Activated CD8-positive, alpha-beta T cell treated with anti-CD3 and anti-CD28 coated beads, Interleukin-2, amount 10 ng/mL, durations not matched to agents 7 days and 5 days (primary cell): ENCODE measurements at places on chromosomes 7 and 10.

GRCh38 chr10:78502210-78502936 lies 468.7 kb downstream of the RPS24 start:
- DNase-seq: peak; percentile 6

DNA sequence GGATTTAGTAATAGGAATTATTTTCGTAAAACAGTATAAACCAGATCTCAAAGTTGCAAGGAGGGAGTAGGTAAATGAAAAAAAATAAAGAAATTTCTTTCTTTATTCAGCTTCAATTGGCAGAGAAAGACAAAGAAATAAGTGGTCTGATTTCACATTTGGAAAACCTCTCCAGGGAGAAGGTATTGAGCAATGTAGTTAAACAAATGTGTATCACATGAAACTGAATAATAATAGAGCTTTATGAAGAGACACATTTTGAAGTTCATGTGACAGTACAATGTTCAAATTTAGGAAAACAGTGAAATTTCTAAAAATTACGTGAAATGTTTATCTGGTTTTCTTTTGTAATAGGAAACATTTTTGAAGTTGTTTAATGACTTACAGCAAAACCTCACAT lies 63.0 kb downstream of the TAX1BP1 start:
- no peak for DNase-seq

GRCh38 chr7:115779561-115779960 lies 251.0 kb downstream of the TFEC start:
- no peak for DNase-seq

GRCh38 chr7:147639037-147639436 lies 951.5 kb upstream of the C7orf33 start:
- no peak for DNase-seq

- no peak for DNase-seq
Observed at GRCh38 chr10:94343151-94343550, 19.6 kb downstream of the NOC3L start.

DNA sequence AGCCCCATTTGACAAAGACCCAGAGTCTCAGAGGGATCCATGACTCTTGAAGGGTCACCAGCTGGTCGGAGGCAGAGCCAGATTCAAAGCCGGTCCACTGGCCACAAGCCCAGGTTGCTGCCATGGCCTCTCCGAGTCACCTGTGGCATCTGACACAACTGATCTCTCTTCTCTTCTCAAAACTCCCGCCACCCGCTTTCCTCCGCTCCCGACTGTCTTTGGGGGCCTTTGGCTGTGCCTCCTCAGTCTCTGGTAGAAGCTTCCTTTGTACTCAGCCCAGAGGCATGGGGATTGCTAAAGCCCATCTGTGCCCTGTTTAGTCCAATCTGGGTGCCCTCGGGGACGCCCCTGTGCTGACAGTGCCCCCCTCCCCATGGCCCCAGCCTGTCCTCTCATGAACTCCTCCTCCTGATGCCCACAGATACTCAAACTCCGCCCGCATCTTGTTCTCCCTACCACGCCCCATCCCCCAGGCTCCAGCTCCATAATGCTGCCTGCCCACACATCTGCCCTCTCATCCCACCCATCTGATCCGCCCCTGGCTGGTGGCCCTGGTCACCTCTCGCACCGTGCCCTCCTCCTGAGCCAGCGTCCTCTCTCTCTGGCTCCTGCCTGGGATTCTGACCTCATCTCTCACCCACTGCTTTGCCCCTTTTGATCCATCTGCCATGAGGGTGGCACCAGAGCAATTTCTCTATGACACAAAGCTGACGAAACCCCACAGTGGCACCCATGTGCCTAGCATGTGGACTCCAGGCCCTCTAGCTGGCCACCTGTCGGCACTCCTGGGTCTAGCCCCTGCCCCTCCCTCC lies 150.6 kb downstream of the SLIT1 start:
- no peak for DNase-seq

DNA sequence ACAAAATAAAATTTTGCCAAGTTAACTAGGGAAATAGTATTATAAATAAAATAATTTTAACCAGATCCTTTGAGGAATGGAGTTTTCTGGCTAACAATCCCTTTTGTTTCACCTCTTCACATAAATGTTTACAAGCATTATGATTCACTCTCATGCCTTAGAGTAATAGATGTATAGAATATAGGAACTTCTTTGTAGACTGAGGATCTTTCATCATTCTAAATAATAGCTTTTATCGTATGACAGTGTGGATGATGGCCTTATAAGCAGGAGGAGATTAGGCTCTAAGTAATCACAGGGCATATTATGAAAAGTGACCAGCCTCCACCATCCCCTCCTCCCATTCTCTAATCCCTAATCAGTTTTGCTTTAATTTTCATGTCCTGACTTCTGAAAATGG lies 13.5 kb downstream of the ING3 start:
- no peak for DNase-seq

DNA sequence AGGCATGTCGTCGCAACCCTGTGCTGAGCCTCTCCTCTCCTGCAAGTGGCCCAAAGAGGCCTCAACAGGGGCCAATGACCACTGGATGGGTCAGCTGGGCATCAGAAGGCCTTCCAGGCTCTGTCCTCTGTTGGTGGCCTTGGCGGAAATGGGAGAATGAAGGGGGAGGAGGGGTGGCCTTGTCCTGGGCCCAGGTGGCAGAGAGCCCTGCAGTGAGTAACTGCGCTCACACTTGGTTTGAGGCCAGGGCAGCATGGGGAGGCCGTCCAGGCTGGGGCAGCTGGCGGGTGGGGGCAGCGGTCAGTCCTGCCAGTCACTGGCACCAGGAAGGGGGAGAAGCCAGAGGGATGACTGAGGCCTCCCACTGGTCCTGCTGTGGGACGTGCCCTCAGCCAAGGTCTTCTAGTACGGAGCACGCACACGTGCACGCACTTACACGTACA lies 59.8 kb downstream of the LHPP start:
- no peak for DNase-seq

DNA sequence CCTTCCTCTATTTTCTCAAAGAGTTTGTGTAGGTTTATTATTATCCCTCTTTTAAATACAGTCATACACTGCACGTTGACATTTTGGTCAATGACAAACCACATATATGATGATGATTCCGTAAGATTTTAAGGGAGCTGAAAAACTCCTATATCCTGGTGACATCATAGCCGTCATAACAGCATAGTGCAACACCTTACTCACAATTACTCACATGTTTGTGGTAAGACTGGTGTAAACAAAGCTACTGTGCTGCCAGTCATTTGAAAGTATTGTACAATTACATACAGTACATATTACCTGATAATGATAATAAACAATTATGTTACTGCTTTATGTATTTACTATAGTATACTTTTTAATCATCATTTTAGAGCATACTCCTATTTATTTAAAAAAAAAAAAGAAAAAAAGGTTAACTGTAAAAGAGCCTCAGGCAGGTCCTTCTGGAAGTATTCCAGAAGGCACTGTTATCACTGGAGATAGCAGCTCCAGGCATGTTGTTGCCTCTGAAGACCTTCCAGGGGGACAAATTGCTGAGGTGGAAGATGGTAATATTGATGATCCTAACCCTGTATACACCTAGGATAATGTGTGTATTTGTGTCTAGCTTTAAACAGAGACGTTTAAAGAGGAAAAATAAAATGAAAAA lies 123.3 kb upstream of the CDK1 start:
- no peak for DNase-seq

- no peak for DNase-seq
Observed at GRCh38 chr10:60387531-60387930, 2.1 kb downstream of the ANK3 start.

- no peak for DNase-seq
Observed at GRCh38 chr7:19747740-19748339, 25.6 kb downstream of the TMEM196 start.

- DNase-seq: no peak
Observed at GRCh38 chr7:11833431-11833830, 1.4 kb upstream of the THSD7A start.

DNA sequence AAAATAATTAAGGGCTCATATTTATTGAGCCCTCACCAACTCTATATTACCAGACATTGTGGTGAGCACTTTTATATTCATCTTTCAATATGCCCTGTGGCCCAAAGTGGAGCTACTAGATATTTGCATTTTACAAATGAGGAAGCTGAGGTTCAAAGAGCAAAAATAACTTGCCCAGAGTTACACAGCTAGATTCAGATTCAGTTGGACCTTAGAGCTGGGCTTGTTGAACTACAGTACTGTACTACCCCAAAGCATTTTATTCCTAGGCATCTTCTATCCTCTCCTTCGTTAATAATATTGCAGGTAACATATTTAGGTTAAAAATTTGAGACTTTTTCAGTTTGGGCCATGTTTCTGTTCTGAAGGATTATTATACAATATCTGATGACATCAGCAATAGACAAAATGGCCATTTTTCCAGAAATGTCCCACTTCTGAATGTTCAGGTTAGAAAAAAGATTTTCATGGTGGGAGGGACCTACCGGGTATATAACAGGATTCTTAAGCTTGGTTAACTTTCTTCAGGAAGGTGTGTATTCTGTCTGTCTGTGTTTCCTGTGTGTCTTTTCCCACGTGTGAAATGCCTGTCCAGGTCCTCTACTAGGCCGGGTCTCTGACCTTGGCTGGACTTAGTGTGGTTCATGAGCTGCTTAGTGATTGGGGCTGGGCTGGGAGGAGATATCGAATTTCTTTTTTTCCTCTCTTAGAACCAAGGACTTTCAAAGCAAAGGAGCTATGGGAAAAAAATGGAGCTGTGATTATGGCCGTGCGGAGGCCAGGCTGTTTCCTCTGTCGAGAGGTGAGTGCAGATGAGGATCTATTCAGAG lies 13.6 kb downstream of the PRXL2A start:
- no peak for DNase-seq

GRCh38 chr7:150801242-150801945 lies 825 bp downstream of the TMEM176A start:
- no peak for DNase-seq

DNA sequence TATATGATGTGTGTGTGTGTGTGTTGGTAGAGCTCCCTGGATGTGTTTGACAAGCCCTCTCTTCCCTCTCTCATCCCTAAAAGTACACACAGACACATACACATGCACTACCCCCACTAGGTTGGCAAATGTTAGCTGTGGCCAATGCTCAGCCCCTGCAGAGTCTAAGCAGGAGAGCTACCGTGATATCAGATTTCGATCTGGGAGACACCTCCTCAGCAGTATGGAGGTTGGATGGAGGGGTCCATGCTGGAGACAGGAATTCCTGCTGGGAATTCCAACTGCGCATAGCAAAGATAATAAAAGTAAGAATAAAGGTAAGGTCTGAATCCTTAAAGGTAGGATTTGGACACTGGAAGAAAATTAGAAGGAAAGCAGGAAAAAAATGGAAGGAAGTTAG lies 85.7 kb downstream of the C10orf90 start:
- no peak for DNase-seq

DNA sequence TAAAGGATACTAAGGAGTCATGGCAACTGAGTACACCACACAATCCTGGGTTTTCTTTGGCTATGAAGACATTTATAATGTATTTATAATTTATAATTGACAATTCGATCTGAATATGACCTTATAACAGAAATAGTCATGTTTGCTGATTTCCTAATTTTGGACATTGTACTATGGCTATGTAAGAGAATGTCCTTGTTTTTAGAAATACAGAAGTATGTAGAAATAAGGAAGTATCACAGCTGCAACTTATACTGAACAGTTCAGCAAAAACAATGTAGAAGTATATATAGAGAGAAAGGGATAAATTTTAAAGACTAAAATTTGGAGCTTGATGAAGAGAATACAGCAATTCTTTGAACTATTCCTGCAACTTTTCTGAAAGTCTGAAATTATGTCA lies 32.6 kb downstream of the PRLHR start:
- no peak for DNase-seq

DNA sequence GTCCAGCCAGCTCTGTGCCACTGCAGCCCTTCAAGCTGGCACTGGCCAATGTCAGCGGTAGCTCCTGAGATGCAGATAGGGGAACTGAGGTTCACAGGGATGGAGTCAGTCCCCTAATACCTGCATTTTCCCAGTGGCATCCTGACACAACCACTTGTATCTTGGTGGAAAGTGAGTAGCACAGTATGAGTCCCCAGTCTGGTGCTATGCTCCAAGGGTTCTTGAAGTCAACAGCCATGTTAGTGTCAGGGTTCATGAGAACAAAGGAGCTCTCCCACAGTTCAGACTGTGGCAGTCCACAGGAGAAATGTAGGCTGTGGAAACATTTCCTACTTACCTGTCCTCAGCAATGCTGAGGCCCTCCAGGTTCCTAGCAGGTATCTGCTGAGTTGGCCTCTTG lies 115.5 kb downstream of the ZNF736 start:
- DNase-seq: no peak

DNA sequence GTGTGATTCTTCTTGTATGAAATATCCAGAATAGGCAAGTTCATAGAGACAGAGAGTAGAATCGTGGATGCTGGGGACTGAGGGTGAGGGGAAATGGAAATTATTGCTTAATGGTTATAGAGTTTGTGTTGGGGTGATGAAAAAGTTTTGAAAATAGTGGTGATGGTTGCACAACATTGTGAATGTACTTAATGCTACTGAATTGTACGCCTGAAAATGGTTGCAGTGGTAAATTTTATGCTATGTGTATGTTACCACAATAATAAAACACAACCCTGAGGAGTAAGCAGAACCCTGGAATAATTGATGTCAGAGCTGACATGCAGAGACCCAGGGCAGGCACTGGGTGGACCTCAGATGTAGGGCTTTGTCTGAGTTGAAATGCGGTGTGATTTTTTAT lies 57.6 kb downstream of the TACR2 start:
- DNase-seq: no peak

- no peak for DNase-seq
Observed at GRCh38 chr10:84415539-84416244, 87.3 kb downstream of the CCSER2 start.

GRCh38 chr10:6445671-6446316 lies 134.3 kb downstream of the PRKCQ start:
- DNase-seq: peak; percentile 80

GRCh38 chr7:132758986-132759385 lies 182.7 kb upstream of the PLXNA4 start:
- DNase-seq: no peak

- no peak for DNase-seq
Observed at GRCh38 chr10:48895803-48896195, 43.8 kb downstream of the LRRC18 start.

DNA sequence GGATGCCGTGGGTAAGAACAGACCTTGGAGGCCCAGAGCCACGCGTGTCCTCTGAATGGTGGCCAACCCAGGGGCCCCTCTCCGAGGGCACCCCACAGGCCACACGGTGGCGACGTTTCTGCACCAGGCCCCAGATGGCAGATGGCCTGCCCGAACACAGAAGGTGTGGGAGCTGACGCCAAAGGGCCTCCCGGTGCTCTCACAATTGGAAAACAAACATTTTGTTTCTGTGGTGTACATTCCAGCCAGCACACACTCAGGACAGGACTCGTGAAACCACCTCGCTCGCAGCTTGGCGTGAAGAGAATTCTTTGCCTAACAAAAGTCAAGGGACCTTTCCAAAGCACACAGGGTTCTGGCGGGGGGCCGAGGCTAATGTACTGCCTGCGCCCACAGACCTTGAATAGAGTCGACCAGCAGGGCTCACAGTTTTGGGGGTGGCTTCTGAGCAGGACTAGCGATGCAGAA lies 112.1 kb downstream of the FAM53B start:
- DNase-seq: peak; percentile 45

DNA sequence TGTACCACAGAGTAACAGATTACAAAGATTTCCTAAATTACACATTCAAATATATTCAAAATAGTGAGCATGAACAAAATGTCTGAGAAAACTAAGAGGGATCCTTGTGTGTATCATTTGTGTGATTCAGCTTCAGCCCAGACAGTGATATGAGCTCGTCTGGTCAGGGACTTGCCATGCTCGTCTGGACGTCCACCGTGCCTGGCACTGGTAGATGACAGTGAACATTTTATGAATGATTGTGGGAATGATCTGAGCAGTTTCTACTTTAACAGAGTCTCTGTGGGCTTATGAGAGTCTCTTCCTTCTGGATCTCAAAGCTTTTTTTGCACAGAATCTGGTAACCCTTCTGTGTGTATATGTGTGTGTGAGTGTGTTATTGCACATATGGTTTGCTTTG lies 34.2 kb upstream of the ANKRD2 start:
- no peak for DNase-seq
